Thoracic aorta (tissue), 2 donors: ENCODE measurements at places on chromosomes 2 and 18. TPM values are rescaled to one million over a fixed set of nuclear protein-coding genes. Genes with fewer than 3 reads are reported as not detected.

GRCh38 chr18:43571078-43571689 lies 293.9 kb upstream of the SYT4 start:
- no peak for DNase-seq

DNA sequence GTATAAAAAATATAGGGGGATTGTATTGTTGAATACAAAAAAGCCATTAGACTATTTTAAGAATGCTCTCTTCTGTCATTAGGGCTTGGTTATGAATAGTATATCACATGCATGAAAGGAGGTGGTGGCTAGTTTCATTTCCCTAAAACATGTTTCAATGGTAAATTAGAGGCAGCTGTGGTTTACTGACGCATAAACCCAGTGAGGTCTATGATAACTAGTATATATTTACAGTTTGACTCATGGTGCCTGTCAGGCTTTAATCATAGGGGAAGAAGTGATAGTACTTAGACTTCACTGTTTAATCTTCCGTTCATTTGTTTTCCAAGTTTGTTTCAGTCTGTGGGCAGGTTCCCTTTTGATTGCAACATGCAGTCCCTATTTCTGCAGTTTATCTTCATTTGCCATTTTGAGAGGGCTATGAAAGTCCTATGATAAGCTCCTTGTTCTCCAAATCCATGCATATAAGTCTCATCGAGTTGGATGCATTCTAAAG lies 55.1 kb upstream of the MAP4K3 start:
- no peak for DNase-seq

DNA sequence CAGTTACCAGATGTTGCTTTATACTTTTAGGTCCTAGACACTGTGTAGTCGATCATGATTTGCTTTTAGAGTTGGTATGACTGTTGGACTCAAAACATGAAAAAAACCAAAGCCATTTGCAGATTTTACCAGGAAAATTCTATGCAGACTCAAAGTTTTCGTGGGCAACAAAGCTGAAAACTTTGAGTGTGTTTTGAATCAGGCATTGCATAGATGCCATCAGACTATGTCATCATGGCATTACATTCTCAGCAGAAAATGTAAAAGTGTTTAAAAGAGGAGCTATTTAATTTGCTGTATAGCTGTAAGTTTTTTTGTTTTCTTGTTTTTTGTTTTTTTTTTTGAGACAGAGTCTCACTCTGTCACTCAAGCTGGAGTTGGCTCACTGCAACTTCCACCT lies 43.5 kb upstream of the ELAC1 start:
- no peak for DNase-seq

DNA sequence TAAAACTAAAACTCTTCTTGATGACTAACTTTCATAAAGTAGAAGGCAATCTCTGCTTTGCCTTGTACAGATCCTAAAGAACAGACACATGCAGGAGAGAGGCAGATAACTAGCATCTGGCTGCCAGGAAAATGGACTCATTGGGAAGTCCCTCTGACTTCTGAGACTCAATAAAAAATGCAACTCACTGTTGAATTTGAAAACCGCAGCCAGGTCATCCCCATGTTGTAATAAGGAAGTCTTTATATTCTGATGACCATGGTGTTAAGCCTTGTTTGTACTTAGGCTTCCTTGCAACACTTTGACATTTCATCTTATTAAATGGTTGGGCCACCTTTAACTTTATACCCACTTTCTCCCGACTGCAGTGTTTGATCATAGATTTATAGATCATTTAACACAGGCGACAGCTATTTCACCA lies 375.1 kb upstream of the KCNH7 start:
- no peak for DNase-seq

DNA sequence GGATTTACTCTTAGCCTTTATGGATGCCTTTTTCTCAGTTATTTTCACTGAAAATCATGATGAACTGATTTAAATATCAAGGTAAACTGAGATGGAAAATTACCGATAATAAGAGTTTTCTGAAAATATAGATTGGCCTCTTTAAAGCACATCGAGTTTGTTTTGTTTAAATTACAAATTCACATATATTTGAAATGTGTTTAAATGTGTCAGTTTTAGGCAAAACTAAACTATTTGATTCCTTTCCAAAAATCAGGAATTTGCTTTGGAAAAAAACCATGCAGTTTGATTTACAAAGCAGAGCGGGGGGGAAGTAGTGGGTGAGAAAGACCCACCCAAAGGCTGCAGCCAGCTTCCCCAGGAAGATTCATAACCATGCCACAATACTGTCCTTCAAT lies 52.0 kb upstream of the EML4 start:
- DNase-seq: no peak

- no peak for DNase-seq
Measured at GRCh38 chr2:171004833-171005232, 75.8 kb downstream of the GORASP2 start.

- DNase-seq: no peak
Measured at GRCh38 chr2:127891811-127892210, 6.1 kb upstream of the AMMECR1L start.

- no peak for DNase-seq
Measured at GRCh38 chr2:150690870-150691269, 203.4 kb upstream of the RND3 start.

DNA sequence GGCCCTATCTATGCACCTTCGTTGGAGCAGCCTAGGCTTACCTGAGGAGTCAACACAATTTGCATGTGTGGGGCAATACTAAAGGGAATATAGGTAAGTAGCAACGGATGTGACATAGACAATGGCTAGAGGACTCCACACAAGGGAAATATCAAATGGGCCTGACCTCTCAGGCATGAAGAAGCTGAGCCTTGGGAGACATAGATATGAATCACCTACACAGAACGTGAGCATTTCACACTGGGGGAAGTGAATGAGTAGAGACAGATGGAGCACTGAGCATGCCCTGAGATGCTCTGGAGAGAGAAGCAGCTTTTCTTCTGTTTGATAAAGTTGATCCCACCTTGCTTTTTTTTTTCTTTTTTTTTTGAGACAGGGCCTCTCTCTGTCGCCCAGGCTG lies 97.9 kb downstream of the ATL2 start:
- no peak for DNase-seq

- no peak for DNase-seq
Measured at GRCh38 chr2:180706694-180707093, 273.7 kb upstream of the UBE2E3 start.

DNA sequence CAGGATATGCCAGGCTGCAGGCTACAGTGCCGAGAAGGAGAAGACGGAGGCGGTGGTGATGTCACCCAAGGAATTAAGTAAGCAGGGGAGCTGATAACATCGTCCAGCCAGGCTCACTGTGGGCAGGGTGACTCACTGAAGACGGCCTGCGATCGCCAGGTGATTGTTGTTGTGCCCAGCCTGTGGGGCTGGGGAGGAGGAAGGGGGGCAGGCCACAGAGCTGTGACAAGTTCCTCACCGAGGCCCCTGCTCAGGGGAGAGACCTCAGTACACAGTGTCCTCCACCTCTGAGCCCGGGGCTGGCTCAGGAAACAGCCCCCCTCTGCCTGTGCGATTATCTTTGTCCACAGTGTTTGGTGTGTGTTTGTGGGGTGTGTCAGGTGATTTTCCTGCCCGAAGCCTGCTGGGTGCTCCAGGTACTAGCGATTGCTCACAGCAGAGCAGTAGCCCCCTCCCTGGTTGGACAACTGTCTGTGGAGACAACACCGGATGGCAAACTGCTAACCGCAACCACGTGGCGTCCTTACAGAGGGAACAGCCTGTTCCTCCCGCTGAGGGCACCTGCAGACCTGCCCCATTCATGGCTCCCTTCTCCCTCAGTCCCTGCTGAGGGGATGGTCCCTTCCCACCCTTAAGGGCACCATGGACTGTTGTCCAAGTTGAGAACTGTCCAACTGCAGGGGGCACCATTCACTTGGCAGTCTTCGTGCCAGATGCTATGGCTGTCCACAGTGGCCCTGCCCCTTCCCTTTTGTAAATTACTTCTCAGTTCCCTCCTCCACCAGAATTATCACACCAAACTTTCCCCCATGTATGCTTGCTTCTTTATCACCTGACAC lies 95.1 kb downstream of the ZFP36L2 start:
- peak; percentile 75 for DNase-seq

GRCh38 chr2:80329491-80329890 lies 24.9 kb upstream of the LRRTM1 start:
- DNase-seq: no peak

GRCh38 chr2:217685255-217685605 lies 317.6 kb downstream of the TNS1 start:
- DNase-seq: peak; percentile 50

DNA sequence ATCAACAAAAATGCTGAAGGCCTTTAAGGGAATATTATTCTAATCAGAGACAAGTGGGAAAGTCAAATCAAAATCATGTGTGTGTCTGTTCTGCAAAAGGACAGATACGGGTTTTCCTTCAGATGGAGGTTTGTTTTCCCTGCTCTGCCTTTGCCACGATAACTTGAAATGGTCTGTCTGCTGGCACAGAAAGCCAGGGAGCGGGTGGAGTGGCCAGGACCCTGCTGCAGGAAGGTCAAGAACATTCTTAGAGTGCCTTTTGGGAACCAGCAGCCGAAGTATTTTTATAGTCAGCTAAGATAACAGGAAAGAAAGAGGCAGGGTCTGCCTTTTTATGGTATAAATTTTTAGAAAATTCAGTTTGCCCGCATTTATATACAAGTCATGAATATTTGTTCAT lies 234.2 kb downstream of the LTBP1 start:
- DNase-seq: no peak

DNA sequence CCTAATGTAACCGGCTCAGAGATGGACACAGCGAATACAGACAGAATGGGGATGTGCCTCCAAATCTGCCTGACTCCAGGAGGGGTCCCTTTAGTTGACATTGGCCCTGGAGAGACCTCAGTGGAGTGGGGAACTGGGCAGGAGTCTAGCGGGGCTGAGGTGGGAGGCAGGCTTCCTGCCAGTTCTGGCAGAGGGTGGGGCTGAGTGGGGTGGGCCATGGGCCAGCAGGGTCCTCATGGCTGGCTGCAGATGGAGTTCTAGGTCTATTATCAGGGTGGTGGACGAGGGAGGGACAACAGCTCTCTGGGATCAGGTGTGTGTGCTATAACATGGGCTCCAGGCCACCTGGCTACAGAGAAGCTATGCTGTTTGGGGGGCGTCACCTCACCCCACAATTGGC lies 21.1 kb downstream of the PROC start:
- DNase-seq: no peak

DNA sequence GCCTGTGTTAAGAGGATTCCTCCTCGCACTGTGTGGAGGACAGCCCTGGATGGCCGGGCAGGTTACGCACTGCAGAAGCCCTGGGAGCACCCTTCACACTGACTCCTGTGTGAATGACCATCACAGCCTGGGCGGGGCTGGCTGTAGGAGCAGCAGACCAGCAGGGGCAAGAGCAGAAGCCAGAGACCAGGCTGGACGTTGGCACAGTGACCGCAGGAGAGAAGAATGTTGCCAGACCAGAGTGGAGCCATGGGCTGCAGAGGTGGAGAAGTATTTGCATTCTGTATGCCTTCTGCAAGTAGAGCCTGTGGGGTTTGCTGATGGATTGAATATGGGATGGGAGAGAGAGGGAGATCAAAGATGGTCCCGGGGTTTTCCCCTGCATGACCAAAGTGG lies 23.1 kb downstream of the LRRFIP1 start:
- no peak for DNase-seq

- no peak for DNase-seq
Measured at GRCh38 chr2:226904592-226904991, 68.7 kb downstream of the RHBDD1 start.

DNA sequence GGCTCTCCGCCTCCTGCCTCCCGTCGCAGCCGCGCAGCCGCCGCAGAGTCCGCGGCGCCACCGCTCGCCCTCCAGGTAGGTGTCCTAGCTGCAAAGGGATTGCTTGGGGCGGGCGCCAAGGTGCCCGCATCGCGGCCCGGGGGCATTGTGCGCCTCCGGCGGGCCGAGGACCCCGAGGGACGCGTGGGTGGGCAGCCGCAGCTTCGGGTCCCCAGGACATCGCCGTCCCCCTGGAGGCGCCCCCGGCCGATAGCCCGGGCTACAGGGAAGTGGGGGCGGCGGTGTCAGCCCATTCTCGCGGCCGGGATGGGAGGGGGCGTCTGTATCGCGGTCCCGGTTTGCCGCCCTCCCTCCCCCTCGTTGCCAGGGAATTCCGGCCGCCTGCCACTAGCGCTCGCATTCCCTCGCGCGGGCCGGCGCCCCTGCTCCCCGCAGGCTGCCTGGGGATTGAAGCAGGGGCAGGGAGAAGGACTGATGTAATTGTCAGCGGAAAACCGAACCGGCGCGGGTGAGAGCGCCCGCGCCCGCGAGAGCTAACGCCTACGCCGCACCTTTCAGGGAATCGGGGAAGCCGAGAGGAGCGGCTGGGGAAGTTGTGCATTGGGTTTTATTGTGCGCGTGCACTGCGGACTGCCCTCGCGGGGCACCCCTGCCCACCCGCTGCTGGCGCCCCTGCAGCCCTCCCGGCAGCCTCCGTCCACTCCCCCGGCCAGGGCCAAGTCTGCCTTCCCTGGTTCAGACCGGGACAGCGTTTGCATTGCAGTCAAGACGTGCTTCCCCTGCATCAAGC lies 483 bp downstream of the OSBPL6 start:
- no peak for DNase-seq

- no peak for DNase-seq
Measured at GRCh38 chr2:72183016-72183415, 35.4 kb upstream of the CYP26B1 start.

GRCh38 chr2:24228470-24228869 lies 53.6 kb downstream of the FAM228A start:
- no peak for DNase-seq

- DNase-seq: no peak
Measured at GRCh38 chr18:35703043-35703688, 121.6 kb downstream of the GALNT1 start.

GRCh38 chr2:42757981-42758740 lies 5.8 kb downstream of the OXER1 start:
- no peak for DNase-seq

- DNase-seq: no peak
Measured at GRCh38 chr2:192029089-192029488, 165.6 kb downstream of the TMEFF2 start.

GRCh38 chr2:240556553-240557100 lies 1.2 kb downstream of the ANKMY1 start:
- no peak for DNase-seq

GRCh38 chr18:22314001-22314400 lies 103.7 kb downstream of the CTAGE1 start:
- DNase-seq: no peak

DNA sequence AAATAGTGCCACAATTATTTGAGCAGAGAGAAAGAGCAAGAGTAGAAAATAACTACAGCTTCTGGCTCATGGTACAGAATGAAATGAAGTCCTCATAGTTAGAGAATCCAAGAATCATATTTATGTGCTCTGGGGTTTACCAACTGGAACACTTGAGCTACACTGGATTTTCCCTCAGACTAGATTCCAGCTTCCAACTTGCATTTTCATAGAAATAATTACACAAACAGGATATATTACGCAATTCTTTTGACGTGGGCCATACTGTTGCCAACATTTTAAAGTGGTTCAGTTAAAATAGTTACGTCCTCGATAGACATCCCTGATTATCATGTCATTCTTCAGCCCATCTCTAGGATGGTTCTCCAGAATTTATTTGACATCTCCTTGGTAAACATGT lies 129.2 kb downstream of the ETAA1 start:
- DNase-seq: no peak

Gene KCNG3
- total RNA-seq: not detected

Gene BARD1
- total RNA-seq: 25.5 TPM

Gene FSHR
- not detected for total RNA-seq

Gene OR6B3
- not detected for total RNA-seq

Gene APLF
- 4.9 TPM for total RNA-seq

Gene FOXD4L1
- total RNA-seq: 0.21 TPM

Gene DYTN
- not detected for total RNA-seq

Gene CDH19
- 31.6 TPM for total RNA-seq

Gene SIX3
- total RNA-seq: 0.14 TPM

Gene SOCS6
- total RNA-seq: 21.3 TPM

Gene FOXI3
- total RNA-seq: not detected

Gene WDSUB1
- total RNA-seq: 3.5 TPM

Gene KCNS3
- total RNA-seq: 33.6 TPM

Gene LIPG
- 2.8 TPM for total RNA-seq
